ENCODE measurements at places on chromosomes 1 and 21.

GRCh38 chr1:23423415-23424292 is 894 bp downstream of the TCEA3 start:
- DNase-seq, result peak; percentile 37

DNA sequence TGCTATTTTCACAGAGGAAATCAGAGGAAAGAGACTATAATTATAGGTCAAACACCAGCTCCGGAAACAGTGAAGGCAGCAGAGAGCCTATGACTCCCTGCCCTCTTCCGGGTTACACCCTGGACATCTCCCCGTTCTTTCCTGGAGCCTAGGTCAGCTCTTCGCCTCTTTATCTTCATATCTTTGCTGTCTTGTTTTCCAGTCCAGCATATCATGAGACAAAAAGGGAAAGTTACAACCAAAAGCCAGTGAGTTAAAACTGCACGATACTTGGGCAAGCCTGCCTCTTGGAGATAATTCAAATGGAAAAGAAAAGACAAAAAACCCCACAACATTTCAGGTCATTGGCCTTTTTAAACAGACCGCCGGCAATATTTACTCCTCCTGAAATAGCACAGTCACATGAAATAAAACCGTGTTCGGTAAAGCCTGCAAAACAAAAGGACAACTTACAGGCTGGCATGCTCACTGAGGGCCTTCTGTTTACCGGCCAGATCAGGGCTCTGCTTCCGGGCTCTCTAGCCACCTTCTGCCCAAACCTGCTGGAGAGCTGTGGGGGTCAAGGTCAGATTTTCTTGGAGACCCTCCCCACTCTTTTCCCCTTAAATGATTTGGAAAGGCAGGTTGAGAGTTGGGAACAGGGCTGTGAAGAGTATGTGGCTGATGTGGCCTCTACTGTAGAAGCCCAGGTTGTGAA is 42.8 kb upstream of the PPP2R5A start:
- DNase-seq, result no peak

- no peak for DNase-seq
These were observed 65.2 kb downstream of the CACNA1E start for GRCh38 chr1:181548497-181548896.

GRCh38 chr1:79375352-79375751 is 368.8 kb upstream of the ADGRL4 start:
- DNase-seq, result no peak

Data from mesenchymal stem cell (in vitro differentiated cells and primary cell).